Fibroblast of skin of scalp (primary cell): ENCODE measurements at places on chromosomes 1 and 21.
A peak's percentile ranks its signal among the peaks of the same experiment; 100 is the strongest.

DNA sequence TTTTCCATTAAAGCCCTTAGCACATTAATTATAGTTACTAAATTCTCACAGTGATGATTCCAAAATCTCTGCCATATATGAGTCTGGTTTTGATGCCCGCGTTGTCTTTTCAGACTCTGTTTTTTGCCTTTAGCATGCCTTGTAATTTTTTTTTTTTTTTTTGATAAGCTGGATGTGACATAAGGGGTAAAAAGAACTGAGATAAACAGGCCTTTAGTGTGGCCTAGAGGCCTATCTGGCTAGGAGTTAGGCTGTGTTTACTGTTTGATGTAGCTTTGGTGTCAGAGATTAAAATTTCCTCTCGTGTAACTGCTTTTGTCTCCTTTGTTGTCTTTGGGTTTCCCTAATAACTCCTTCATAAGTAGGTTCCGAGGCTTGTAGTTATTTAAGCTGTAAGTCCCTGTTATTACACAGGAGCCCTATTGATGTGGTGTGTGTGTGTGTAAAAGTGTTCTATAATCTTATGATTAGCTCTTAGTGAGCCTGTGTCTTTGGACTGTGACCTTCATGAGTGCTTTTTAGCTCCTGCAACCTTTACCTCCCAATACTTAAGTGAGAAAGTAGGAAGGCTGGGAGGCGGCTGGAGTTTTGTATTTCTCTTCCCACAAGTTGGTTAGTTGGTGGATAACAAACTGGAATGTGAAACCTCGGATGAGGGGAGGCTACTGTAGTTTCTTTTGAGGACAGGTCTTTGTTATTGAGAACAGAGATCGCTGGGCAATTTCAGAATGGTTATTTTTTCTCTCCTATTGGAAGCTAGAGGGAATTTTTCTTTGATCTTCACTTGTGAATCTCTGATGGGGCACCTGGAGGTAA, 19.3 kb downstream of the HS2ST1 start:
- no peak for DNase-seq

DNA sequence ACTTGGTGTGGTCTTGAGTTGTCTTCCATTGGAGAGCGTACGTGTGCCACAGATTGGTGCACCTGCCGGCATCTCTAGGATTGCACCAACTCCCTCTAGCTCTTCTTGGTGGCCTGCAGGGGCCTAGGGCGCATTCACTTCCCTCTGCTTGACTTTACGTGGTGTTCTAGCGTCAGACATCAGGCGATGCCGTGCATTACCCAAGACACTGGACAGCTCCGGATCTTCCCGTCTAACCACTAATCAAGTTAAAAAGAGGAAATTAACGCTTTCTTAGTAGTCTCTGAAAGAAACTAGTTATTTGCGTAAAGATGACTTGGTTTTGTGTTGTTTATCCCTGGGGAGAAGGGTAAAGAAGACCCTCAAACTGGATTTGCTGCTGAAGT, 510 bp upstream of the IL10RB start:
- no peak for DNase-seq

DNA sequence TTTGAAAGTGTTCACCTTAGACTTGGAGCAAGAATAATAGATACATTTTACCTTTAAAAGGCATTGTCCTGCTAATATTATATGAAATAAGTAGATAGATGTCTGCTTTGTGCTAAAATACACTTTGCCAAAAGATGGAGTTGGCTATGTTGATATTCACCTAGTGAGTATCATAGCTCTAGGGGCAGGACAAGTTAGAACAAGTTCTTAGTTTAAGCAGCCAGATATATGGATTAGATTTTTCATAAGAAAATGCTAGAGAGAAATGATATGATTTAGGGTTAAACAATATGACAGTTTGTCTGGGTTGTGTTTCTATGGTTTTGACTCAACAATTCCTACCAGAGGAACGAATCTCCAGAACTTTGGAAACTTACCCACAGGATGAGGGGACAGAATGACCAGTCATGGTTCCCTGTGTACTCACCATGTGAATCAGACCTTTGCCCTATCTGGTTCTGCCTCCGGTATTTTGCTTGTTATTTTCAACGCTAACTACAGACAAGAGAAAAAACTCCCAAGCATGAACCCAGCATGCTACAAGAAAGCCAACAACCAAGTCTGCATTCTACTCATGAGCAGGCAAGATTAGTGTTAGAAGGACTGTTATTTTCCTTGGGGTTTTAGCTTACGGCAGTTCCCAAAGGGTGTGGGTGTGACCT, 1.7 kb downstream of the F5 start:
- DNase-seq: no peak

GRCh38 chr1:4133297-4133938, 233.3 kb upstream of the C1orf174 start:
- DNase-seq: no peak

- DNase-seq: no peak
Measured at GRCh38 chr1:207397525-207397926, 56.6 kb upstream of the CR2 start.

GRCh38 chr1:186465946-186466345, 5.0 kb upstream of the PDC start:
- DNase-seq: peak; percentile 77

DNA sequence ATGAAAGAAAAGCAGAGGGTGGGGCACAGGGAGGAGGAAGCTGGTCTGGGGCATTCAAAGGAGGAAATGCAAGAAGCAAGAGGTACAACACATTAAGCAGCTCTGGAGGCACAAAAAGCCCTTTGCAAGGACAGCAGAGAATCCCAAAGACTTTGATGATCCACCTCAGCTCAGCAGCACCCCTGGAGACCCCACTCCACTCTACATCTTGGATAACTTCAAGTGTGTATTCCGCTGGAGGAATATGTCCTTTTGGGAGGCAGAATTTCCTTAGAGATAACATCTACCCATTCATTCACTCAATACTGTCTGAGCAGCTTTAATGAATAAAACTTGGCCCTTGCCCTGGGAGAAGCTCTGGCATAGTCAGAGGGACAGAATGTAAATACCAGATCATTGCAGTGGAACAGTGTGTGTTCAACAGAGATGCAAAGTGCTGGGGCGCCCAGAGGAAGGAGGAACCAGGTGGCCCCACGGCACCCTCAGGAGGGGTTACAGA, 599.7 kb downstream of the KIF26B start:
- DNase-seq: no peak

GRCh38 chr1:24263211-24263610, 55.9 kb upstream of the GRHL3 start:
- no peak for DNase-seq

DNA sequence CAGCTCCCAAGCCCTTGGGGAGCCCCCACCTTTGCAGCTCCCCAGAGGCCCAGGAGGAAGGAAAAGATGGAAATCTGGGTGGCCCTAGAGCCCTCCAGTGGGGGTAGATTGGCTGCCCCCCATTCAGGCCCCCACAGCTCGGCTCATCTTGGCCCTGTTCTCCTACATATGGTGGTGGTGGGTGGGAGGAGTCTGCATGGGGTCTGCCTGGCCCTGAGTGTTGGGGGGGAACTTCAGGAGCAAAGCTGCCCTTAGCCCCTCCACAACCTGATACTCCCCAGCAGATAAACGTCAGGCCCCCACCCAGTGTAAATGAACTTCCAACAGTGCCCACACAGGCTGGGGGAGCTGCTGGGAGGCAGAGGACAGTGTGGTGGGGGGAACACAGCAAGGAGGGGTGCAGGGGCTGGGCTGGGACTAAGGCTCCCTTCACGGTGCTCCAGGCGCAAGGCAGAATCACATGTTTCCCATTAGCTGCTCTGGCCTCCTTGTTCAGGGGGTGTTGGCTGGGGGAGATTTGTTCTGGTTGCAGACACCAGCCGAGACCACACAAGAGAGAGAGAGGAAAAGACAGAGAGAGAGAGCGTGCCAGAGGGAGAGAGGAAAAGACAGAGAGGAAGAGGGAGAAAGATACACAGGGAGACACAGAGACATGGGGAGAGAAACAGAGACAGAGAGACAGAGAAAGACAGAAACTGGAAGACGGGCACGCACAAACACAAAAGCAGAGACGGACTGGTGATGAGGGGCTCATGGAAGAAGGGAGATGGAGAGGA, 42.6 kb downstream of the AHDC1 start:
- peak; percentile 75 for DNase-seq

DNA sequence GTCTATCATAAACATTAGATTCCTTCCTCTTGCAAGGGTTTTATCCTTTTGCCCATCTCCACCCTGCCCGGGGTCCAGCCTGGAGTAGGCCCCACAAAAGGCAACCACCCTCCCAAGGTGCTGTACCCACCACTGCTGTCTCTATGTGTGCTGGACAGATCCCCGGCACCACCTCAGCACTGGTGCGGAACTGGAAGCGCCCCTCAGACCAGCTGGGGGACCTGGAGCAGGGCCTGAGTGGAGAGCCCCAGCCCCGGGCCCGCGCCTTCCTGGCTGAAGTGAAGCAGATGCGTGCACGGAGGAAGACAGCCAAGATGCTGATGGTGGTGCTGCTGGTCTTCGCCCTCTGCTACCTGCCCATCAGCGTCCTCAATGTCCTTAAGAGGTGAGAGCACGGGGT, 5.9 kb downstream of the HCRTR1 start:
- no peak for DNase-seq

DNA sequence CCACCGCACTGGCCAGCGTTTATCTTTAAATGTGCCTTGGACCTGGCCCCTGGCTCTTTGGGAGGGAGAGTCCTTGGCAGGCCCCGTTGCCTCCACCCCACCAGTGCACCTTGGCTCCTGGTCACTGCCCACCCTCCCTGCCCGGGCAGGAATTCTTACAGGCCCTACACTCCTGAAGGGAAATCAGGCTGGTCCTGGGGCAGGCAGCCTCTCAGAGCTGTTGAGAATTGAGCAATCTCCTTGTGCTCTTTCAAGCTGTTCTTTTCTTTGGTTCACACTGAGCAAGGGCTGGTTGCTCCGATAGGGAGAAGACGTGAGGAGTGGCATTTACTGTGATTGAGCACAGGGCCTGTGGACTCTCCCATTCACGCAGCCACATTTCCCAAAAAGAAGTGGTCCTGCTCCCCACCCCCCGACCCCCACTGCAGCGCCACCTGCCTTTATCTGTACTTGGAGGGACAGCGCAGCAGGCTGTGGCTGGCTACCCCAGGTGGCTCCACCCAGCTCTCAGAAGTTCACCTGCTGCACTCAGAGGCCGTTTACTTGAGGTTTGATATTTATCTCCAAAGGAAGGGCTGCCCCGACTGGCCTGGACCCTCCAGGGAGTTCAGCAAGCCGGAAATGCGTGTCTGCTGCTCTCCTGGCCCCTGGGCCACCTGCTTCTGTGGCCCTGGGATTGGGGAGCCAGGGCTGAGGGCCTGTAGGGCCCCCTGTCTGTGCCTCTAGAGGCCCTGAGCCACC, 47.8 kb downstream of the SKI start:
- DNase-seq: peak; percentile 44

DNA sequence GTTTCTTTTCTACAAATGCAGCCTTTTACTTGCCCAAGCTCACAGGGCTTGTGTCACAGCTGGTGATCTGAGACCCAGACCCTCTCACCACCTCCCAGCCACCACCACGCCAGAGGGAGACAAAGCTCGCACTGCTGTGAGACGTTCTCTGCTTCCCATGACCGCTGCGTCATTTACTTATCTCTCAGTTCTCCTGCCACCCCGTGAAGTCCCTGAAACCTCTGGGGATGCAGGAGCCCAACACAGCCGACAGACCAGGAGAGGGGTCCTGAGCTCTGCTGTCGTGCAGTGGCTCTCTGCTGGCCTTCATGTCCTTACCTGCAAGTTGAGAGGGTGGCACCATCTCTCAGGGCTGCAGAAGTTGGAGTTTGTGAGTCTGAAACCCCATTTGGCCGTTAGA, 77.7 kb downstream of the SLC16A1 start:
- no peak for DNase-seq

GRCh38 chr1:16293538-16293937, 56.6 kb upstream of the CPLANE2 start:
- DNase-seq: no peak

DNA sequence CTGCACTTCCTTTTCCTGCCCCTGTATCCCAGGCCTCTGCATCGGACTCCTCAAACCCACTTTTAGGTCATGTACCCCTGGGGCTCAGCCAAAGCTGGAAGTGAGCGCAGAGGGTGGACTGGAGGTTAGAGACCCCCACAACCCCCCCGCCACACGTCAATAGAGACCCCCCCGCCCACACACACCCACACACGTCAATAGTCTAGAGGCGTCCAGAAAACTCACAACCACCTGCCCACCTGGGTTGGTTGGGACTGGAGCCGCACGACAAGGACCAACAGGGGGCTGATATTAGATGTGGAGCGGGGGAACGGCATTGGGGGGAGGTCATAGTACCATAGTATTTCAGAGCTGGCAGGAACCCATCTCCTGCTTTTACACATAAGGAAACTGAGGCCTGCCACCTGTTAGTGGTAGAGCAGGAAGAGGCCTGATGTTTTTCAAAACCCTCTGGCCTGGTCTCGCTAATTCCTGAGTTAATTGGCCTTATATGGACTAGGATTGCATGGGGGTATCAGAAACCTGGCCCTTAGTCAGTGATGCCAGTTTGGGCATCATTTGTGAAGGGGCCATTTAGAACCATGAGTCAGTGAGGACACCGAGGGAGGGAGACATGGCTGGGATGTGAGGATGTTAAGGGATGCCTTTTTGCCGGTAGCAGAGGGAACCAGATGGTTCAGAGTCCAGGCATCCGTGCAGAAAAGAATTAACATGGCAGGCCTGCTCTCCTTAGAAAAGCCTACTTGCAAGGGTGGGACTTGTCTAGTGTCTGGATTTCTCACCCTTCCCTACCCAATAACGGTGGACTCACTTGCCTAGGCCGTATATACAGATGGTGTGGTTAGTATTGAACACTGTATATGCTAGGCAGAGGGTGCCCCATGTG, 1.1 kb downstream of the NENF start:
- DNase-seq: no peak

DNA sequence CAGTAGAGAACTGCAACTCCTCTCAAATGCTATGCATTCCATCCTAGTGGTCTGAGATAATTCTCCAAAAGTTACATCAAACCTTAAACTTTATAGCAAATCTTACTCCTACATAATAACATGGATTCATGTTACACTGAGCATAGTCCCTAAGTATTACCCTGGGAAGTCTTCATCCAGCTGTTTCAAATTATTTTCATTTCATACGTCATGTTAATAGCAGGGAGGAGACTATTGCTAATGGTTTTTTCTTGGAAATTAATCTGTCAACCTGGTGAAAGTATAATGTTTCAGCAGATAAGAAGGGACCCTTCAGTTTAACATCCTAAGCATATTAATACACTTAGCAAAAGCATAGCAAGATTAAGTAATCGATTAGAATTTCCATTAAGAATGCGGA, 318.1 kb downstream of the USP25 start:
- DNase-seq: peak; percentile 71

GRCh38 chr1:241606544-241606943, 33.6 kb downstream of the CHML start:
- no peak for DNase-seq

DNA sequence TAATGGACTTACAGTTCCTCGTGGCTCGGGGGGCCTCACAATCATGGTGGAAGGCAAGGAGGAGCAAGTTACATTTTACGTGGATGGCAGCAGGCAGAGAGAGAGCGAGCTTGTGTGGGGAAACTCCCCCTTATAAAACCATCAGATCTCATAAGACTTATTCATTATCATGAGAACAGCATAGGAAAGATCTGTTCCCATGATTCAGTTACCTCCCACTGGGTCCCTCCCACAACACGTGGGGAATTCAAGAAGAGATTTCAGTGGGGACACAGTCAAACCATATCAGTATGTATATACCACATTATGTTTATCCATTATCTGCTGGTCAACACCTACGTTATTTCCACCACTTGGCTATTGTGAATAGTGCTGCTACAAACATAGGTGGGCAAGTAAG, 352.3 kb upstream of the B3GALT2 start:
- DNase-seq: no peak

GRCh38 chr1:241286486-241286885, 70.5 kb downstream of the RGS7 start:
- DNase-seq: no peak

- peak; percentile 52 for DNase-seq
Measured at GRCh38 chr1:25030674-25031589, 100.9 kb upstream of the RUNX3 start.

GRCh38 chr1:154329551-154330131, 4.3 kb downstream of the ATP8B2 start:
- DNase-seq: peak; percentile 37
